ENCODE measurements at places on chromosomes 1 and 21.

GRCh38 chr1:151377150-151377884, 4.8 kb upstream of the SELENBP1 start:
- DNase-seq: no peak

- DNase-seq: no peak
Measured at GRCh38 chr1:183087001-183087400, 63.8 kb downstream of the LAMC1 start.

DNA sequence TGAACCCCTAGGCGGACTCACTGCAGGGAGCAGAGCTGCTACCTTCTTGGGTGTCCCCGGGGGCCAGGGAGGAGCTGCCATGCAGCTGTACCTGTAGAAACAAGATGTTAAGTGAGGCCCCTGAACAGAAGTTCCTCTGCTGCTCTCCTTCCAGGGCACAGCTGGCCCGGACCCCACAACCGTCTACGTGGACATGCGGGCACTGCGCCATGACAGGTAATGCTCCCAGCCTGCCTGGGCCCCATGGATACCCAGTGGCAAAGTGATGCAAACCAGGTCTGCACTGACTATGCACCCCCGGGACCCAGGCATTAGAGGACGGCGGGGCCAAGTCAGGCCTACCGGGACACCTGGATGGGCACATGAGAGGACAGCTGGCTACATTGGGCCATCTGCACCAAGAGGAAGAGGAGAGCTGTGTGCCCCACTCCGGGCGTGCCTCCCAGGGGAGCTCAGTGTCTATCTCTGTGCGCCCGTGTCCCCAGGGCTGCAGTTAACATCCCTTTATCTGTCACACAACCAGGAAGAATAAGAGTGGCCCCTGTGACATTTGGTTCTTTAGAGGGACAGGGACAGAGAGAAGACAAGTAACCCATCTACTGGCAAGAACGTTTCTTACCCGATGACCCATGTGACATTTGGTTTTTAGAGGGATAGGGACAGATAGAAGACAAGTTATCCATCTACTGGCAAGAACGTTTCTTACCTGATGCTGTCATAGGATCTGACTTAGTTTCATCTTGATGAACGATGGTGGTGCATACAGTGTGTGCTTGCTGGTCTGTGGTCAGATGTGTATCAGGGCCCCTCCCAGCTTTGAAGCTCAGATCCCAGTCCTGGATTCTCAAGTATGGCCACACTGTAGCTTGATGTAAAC, 44.1 kb downstream of the S100B start:
- no peak for DNase-seq

GRCh38 chr1:51957618-51958017, 32.9 kb downstream of the RAB3B start:
- DNase-seq: no peak

DNA sequence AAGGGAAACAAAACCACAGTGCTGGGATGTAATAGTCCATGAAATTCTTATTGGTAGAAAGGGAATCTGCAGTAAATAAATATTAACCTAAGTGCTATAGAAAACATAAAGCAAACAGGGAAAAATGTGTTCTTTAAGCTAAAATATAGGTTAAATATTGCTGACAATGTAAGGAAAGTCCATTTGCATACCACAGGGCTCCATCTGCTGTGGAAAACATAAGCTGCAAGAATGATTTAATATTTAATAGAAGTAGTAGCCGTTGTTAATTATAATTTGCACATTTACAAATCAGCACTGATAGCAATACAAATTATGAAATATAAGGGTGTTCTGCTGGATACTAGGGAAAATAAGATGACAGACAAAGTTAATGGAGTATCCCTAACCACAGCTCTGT, 444.9 kb upstream of the PKN2 start:
- DNase-seq: no peak

DNA sequence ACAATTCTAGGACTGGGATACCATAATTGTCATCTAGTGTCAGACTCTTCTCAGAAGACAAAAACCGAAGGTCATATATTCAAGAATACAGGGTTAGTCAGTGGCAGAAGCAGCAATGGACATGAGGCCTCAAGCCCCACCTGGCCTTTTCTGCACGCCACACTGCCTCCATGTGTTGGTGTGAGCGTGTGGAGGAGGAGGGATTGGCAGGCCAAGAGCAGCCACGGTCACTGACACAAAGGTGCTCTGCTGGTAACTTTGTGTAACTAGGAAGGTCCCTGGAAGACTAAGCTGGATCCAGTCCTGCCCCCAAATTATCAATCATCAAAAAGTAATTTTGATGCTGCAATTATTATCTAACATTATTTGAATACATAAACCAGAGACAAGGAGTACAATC, 34.9 kb downstream of the HSF2BP start:
- peak; percentile 58 for DNase-seq

GRCh38 chr1:207888652-207889051, 22.3 kb downstream of the CD34 start:
- DNase-seq: no peak

DNA sequence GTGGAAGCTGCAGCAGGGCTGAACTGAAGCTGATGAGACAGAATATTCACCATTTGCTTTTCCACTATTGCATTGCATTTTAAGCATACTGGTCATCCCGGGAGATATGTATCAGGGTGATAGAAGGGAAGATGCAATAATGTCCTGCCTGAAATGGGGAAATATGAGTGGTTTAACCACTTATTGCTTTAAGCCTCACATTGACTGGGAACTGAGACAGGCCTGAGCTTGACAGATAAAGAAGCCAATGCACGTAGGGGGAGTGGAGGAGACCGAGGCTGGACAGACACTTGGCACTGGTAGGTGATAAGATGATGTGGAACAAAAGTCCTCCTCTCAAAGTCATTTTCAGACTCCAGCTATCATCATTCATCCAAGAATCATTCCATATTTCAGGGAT, 911.7 kb upstream of the NCAM2 start:
- DNase-seq: no peak

DNA sequence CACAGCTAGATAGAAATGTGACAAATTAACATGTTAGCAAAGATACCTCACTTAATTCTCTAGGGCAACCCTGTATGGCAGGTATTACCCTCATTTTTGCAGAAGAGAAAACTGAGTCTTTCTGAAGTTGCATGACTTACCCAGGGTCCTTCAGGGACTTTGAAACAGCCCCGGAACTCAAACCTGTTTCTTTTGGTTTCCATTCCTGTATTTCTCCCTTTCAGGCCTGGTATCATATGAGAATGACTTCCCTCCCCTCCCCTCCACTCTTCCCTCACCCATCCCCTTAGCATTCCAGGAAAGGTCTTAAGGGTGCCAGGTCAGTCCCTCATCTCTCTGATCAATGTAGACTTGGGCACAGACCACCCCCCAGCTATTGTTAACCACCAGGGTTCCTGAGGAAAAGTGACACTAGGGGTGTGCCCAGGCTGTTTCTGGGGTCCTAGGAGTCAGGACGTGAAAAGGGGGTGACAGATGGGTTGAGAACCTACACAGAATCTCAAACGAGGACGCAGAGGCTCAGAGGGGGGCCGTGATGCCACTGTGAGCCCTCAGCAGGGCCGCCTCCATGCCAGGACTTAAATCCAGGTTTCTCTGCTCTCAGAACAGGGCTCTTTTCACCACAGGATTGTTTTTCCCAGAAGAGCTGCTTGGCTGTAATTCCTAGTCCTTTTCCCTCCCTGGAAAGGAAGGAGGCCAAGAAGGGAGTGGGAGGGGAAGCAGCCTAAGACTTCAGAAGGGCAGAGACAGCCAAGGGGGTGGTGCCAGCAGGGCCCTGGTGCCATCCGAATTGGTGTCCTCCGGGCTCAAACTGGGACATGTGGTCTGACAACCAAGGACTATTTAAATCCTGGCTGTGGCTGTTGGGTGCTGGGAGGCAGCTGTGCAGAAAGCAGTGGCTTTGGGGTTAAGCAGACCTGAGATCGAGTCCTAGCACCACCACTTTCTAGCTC, 2.1 kb upstream of the WASF2 start:
- DNase-seq: no peak

- no peak for DNase-seq
Measured at GRCh38 chr21:32181457-32181856, 97.4 kb downstream of the MIS18A start.

DNA sequence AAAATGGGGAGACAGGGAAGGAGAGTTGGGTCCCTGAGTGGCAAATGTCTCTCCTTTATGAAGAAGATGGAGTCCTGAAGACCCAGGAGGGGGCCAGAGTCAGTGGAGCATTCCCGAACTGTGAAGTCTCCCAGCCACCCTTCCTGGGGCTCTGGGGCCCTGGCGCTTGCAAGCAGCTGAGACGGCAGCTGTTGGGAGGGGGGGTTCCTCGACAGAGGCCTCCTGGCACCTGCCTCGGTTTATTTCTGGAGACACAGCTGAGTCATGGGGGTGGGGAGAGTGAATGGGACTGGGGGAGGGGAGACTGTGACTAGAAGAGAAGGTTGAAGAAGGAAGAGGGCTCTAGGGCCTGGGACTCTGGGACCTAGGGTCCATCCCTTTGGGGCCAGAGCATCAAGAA, 14.0 kb downstream of the NES start:
- DNase-seq: peak; percentile 94

GRCh38 chr1:13513895-13514546, at the start of gene LRRC38:
Gene LRRC38 (minus strand): TSS chr1:13514003. CDS start chr1:13513593, 410 bp downstream.
- peak; percentile 83 for DNase-seq

DNA sequence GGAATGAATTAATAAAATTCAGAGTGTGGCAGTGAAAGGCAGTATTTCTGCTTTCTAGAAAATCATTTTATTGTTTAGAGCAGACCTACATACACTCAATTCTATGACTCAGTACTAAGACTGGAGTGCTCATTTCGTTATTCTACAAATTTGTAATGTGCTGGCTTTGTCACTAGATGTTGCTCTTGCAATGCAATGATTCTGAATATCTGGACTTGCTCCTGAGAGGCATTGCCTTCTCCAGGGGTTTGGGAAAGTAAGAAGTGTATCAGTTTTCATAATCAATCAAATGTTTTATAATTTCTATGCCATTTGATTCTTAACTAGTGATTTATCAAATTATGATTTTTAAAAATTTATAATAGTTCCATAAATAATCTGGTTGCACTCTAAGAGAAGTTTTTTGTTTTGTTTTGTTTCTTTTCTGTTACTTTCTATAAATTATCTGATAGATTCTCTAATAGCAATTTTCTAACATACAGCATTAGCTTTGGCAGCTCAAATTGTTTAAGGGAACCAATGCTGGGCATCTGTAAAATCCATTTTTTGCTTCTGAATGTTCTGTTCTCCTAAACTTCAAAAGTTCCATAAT, 280.5 kb upstream of the SGIP1 start:
- no peak for DNase-seq

DNA sequence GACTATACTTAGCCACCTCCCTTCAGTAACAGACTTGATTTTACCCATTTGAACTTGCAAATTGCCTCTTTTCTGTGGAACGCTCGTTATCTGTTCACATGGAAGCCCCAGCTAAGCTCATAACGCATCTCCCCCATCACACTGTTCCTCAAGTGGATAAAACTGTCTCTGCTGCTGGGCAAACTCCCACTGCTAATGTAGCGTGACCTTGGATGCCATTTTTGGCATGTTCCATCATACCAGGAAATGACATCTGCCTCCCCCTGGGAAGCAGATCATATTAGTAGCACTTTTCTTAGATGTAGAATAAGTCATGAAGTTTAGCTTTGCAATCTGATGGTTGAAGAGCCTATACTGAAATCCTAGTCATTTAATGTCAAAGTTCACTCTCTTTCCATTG, 528.7 kb upstream of the PLXNA2 start:
- DNase-seq: no peak

DNA sequence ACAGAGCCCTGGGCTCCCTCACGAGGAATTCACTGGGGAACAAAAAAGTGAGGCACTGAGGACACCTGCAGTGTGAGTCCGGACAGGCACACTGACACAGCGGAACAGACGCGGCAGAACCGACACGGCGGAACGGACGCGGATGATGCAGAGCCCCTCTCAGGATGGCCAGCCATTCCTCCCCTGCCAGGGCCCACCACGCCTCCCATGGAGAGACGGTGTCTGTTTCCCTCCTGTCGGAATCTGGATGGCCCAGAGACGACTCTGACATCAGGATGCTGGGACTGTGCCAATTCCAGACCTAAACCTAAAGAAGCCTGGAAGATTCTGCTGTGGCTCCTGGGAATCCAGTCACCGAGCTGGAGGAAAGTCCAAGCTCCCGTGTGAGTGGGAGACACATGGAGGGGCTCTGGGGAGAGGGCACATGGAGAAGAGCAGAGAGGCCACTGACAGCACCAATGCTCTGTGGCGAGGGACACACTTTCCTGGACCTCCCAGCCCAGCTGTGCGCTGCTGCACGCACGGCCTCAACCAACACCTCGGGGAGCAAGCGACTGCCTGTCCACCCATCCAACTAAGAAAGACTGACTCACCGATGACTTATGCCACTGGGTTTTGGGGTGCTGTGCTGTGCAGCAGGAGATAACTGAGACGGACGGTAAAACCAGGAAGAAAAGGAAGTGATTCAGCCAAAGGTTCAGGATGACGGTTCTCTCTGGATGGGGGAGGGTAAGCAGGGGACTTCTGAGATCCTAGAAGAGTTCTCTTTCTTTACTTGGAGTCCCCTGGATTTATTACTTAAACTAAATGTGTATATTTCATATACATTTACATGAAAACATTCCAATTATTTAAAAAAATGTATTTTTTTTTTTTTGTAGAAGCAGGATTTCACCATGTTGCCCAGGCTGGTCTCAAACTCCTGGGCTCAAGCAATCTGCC, 23.3 kb downstream of the ZBTB17 start:
- no peak for DNase-seq

DNA sequence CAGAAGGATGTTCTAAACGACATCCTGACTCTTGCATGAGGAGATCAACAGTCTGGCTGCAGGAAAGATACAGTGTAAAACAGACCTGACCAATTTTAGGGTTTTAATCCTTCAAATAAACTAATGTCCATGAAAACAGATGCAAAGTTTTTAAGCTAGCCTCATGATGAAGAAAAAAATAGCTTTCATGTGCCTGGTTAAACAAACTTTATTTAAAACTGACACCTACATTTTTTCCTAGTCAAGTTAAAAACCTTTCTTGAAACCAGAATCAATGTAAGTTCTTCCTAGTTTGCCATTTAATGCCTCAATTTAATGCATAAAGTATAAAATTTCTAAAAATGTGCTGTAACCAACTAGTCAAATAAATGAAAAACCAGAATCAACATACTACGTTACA, 2.9 kb downstream of the WDR26 start:
- DNase-seq: no peak

DNA sequence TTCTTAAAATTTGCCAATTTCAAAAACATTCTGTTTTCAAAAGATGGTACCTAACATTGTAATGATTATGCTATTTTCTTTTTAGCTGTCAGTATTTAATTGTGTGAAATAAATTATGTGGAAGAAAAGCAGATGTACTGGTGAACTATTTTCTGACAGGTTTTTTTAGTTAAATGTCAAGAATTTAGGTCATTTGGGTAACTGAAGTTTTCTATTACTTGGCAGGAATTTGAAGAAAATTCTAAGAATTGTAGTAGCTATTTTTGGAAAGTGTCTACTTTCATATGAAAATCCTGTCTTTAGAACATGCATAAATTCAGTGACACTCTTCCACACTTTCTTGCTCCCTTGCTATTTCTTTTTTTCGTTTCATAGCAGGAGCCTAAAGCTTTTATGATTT, 28.5 kb upstream of the PTPRC start:
- DNase-seq: no peak

- DNase-seq: no peak
Measured at GRCh38 chr1:92903765-92904164, 57.5 kb downstream of the DIPK1A start.

- no peak for DNase-seq
Measured at GRCh38 chr1:65229754-65230339, 79.5 kb upstream of the DNAJC6 start.

- peak; percentile 93 for DNase-seq
Measured at GRCh38 chr1:174022080-174022975, at the start of gene RC3H1. Gene RC3H1 (minus strand): TSS chr1:174022357. CDS start chr1:173992985, 29,372 bp downstream.
